ENCODE measurements at places on chromosomes 2 and 18.

DNA sequence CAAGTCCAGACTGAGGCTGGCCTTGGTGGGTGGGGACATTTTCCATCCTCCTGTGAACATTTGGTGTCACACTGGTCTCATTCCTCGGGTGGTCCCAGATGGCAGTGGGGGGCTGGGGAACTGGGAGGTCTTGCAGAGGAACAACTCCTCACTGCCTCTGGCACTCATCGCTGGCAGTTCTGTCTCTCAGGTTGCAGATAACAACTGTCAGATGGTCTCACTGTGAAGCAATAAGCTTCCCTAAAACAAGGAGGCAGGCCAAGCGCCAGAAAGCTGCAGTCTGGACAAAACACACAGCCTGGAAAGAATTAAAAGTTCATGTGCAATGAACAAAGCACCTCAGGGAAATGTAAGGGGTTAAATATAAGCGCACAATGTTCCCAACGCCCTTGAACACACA is 78.1 kb downstream of the IRS1 start:
- DNase-seq: no peak

DNA sequence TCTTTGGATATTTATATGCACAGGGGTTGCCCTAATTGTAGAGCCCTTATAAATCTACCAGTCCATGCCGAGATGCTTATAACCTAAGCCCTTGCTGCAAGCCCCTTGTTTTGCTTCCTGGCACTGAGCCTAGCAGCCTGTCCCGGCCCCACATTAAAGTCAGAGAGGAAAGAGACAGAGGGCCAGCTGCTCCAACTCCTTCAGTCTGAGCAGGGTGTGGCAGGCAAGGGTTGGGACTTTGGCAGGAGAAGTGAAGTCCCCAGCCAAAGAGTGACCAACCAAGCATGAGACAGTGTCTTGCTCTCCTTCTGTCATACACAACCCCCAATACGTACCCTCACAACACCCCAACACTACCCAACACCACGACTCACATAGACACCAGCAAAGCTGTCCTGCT is 54.7 kb upstream of the FZD7 start:
- no peak for DNase-seq

- no peak for DNase-seq
Observed at GRCh38 chr2:140808820-140809219, 1322.0 kb downstream of the LRP1B start.

DNA sequence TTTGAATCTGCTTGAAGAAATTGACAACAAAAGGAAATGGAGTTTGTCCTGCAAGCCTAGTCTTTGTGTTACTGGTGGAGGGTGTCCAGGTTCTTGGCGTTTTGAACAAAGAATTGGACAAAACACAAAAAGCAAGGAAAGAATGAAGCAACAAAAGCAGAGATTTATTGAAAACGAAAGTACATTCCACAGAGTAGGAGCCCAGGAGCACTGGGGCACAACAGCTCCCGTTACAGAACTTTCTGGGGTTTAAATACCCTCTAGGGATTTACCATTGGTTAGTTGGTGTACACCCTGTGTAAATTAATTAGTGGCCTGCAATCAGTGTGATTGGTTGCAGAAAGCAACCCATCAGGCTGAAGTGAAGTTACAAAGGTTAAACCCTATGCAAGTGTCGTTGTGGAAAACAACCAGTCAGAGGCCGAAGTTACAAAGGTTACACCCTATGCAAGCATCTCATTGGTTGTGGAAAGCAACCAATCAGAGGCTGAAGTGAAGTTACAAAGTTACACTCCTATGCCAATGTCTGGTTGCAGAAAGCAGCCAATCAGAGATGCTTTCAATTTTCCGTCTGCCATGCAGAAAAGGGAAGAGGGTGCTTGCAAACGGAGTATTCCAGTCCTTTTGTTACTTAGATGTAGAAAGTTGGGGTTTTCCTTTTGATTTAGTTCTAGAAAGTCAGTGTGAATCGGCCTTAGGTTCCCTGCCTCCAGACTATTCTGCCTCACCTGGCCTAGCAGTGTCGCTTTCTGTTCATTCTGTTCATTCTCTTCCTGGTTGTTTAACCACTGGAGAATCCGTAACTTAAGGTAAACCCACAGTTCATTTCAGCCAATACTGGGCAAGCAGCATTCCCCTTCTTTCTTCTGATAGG is 47.6 kb upstream of the PTH2R start:
- no peak for DNase-seq

DNA sequence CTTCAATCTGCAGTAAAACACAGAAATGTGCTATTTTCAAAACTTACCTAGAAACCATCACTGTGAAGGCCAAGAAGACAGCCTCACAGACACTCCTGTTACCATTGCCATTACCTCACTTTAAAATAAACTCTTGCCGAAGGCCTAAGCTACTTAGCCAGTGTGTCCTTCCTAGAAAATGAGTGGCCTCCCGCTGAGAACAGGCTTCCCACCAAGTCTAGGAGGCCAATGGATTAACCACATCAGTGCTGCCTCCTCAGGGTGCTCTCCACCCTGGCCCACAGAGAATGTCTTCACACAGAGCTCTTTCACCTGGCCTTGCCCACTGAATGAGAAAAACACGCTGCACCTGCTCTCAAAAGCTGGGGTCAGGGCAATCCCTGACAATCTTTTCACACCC is 47.5 kb downstream of the L3MBTL4 start:
- no peak for DNase-seq

DNA sequence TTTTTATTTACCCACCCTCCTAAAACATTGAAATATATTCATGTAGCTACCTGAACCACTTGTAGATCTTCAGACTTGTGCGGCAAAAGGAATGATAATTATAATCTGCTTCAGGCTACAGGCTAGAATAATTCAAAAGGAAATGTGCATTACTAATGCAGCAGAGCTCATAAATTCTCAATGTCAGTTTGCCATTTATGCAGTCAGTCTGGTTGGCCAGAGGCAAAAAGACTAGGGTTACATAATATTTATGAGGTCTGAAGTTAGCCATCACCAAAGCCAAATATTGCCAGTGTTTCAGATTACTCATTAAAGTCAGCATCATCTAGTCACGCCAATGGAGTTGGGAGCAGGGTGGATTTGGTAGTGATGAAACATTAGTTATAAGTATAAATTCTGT is 38.9 kb downstream of the METAP1D start:
- DNase-seq: no peak

DNA sequence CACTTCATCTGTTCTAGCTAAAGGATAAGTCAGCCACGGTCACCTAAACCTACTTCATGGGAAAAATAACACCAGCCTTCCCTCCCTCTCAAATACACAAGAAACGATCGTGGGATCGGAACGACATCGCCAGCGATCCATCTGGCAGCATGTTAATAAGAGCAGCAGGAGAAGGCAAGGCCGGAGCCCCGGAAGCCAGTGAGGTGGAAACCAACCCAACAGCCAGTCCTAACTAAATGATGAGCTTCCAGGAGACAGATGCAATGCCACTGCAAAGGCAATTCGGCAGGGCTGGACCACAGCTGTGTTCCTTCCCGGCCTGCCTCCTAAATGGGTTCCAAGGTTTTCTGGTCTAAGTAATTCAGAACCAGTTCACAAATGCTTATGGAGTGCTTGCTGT is 117.5 kb downstream of the TMEM163 start:
- no peak for DNase-seq

GRCh38 chr2:97950329-97951154 is 45.2 kb downstream of the TMEM131 start:
- no peak for DNase-seq

DNA sequence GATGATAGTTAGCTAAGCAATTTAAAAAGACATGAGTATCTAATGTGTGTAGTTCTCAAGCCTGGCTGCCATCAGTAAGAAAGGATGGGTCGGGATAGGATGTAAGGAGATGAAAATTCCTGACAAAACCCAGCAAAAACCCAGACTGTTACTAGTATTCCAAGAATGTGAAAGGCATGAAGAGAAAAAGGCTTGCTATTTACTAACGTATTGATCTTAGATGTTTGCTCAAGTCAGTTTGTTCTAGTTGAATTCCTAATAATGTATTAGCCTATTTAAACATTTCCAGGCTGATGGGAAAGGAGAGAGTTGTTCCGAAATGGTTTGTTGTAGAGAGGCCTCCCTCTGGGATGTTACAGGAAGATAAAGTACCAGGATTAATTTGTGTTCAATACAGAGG is 88.2 kb downstream of the ZNF532 start:
- no peak for DNase-seq

GRCh38 chr18:58788971-58789875 is 75.5 kb upstream of the ZNF532 start:
- no peak for DNase-seq

DNA sequence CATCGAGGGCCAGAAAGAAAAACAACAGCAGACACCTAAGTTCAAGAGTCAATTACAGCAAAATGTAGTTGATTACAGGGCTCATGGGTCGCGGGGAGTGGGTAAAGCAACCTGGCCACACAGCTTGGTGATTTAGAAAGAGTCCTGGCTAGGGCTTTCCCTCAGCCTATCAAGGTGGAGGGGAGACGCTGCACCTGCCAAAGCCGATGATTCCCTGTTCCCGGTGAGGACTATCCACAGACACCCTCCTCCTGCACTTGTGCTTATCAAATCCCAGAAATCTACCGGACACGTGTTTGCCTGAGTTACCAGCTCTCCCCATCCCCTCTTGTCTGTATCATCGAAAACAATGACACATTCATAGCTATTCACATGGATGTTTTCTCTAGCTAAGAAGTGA is 7.0 kb upstream of the SOX11 start:
- DNase-seq: no peak

DNA sequence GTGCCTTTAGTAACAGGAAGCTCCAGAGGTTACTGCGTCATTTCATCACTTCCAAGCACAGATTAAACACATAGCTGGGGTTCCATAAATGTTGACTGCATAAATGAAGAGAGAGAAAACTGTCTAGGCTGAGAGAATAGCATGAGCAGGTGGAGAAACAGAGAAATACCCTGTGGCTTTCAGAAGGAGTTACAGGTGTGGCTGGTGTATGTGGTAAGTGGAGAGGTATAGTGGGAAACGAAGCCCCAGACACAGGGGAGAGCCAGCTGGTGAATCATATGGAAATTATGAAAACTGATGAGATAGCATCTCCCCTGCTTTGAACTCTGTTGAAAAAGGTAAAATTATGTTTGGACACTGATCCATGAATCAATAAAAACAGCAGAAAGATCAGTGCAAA is 807.4 kb upstream of the POU3F3 start:
- no peak for DNase-seq

- no peak for DNase-seq
Observed at GRCh38 chr2:104874230-104874629, 20.3 kb downstream of the POU3F3 start.
